ENCODE measurements at places on chromosomes 3 and 15. TPM values are rescaled to one million over a fixed set of nuclear protein-coding genes. Genes with fewer than 3 reads are reported as not detected.

The STAB1 gene
- total RNA-seq, result 866 TPM

The ACTC1 gene
- total RNA-seq, result 4.2 TPM

The SLC27A2 gene
- total RNA-seq, result 0.51 TPM

The CGNL1 gene
- 238 TPM for total RNA-seq

The SNTN gene
- not detected for total RNA-seq

The GRK7 gene
- 0.10 TPM for total RNA-seq

The ACTRT3 gene
- 2.6 TPM for total RNA-seq

The CD86 gene
- total RNA-seq, result not detected

DNA sequence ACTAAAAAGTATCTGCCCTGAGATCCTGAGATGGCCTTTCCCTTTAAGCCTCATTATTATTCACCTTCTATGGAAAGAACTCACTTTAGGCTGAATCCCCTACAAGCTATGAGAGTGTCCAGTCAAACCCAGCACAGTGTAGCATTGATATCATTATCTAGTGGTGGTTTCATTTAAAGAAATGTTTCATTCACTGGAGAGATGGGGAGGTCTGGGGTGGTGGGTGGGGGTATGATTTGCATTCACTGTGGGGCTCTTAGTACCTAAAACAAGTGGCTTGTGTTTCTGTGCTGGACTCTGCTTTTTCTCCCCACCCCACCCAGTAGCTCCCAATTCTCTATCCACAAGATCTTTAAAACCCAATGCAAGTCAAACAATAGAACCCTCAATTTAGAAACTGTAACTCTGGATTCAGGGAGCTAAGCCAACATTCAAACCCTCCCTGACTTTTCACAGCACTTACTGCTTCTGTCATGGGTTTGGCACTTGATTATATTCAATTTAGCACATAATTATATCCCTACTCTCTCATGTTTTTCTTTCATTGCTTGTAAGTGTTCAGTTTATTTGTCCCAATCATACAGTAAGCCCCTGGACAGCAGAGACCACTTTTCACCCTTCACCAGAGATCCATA lies 310.5 kb upstream of the THBS1 start:
- no peak for DNase-seq

DNA sequence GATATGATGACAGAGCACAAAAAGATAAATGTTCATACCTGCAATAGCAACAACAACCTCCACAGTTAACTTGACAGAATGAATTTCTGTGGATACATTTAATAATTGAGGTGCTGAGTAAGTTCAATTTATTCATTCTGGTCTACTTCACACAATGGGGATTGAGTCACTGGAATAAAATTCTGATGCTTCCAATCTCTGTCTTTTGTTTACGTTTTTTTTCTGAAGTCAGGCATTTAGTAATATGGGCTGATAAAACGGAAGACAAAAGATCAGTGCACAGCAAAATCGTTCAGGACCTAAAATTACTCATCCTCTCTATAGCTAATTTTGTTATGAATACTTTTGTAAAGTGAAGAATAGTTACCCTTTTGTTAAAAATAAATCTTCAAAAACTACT lies 565.9 kb upstream of the CCDC54 start:
- DNase-seq, result no peak

- DNase-seq, result no peak
These were observed 4.0 kb upstream of the DZIP1L start for GRCh38 chr3:138119423-138119766.

DNA sequence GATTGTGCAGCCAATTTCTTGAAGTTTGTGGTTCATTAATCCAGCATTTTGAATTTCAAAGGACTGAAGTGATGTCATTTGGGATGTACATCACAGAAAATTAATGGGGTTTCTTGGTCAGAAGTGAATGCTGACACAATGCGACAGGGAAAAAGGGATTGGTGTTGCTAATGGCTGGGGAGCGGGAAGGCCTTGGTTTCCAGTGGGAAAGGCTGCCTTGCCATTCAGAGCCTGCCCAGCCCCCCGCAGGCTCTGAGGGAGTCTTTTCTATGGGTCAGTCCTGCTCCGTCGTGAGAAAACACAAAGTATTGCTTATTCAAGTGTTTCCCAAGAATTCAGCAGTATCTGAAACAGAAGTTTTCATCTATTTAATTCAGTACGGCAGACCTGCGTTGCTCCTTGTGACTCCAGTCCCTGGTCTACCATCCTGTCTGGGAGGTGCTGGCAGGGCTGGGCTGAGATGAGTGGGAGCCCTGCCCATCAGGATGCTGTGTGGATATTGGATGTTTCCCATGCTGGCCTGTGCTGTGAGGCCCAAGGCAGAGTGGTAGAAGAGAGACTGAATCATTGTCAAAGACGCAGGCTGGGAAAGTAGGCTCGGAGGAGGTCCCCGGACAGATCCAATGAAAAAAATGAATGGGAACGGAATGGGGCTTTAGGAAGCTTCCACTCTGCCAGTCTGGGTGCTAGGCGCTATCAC lies 111.2 kb upstream of the KLHL25 start:
- DNase-seq, result no peak

DNA sequence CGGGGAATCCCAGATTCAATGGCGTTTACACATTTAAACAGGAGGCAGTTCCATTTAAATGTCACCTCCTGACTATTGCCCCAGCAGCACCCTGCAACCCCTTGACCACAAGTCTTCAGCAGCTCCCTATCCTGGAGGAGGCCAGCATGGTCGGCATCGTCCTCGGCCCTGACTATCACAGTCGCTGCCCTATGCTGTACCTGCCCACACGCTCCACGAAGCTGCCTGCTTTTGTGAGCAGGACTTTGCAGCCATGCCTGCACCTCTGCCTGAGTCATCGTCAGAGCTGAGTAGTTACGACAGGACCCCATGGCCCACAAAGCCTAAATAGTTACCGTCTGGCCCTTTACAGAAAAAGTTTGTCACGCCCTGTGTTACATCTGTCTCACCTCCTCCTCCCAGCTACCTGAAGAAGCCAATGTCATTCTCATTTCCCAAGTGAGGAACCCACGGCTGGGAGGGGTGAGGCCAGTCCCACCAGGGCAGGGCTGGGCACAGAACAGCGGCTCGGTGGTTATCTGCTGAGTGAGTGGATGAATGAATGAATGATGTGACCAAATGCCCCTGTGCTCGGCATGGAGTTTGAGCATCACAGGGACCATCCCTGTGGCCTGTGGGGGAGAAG lies 47.8 kb upstream of the IQSEC1 start:
- no peak for DNase-seq

- no peak for DNase-seq
These were observed 14.0 kb downstream of the CHCHD4 start for GRCh38 chr3:14110699-14111098.

GRCh38 chr3:98972155-98972554 lies 70.7 kb upstream of the DCBLD2 start:
- no peak for DNase-seq

GRCh38 chr15:52683580-52683979 lies 4.4 kb upstream of the ATOSA start:
- DNase-seq, result no peak

GRCh38 chr15:49238342-49238741 lies 68.3 kb downstream of the GALK2 start:
- DNase-seq, result no peak

GRCh38 chr3:13621381-13622221 lies 72.7 kb downstream of the FBLN2 start:
- DNase-seq, result no peak

- DNase-seq, result no peak
These were observed 51.7 kb downstream of the OTOL1 start for GRCh38 chr3:161548301-161548700.

DNA sequence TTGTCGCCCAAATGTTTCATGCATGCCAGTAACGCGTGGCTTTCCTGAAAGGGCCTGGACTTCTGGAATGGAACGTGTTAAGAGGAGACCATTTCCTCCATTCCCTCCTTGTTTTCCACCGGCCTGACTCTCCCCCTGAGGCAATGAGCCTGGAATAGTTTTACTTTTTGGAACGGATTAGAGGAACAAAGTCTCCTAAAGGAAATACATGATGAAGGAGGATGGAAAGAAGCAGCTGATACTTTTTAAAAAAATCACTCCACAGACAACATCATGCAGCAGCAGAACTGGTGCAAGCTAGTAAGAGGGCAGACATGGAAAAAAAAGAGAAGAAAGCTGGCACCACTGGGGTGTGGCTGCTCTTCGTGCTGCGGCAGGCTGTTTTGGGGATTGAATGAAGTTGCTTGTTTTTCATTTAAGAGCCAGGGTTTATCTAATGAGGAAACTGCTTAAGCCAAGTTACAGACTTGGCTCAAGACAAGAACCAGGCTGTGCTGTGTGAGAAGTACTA lies 3.6 kb upstream of the KBTBD12 start:
- DNase-seq, result no peak

DNA sequence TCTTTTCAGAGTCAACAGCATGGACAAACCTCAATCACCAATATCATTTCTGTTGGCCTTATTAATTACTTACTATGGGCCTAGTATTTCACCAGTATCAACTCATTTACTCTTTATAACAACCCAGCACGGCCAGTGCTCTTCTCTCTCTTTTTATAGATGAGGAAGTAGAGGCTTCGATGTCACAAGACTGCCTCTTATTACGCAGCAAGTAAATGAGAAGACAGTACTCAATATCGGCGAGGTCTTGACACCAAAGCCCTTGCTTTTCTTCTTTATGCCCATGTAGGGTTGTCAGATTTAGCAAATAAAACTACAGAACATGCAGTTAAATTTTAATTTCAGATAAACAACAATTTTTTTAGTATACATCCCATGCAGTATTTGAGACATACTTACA lies 99.0 kb upstream of the KCNMB2 start:
- DNase-seq, result no peak

- DNase-seq, result peak; percentile 60
These were observed 125.6 kb downstream of the ETFA start for GRCh38 chr15:76185716-76186115.

DNA sequence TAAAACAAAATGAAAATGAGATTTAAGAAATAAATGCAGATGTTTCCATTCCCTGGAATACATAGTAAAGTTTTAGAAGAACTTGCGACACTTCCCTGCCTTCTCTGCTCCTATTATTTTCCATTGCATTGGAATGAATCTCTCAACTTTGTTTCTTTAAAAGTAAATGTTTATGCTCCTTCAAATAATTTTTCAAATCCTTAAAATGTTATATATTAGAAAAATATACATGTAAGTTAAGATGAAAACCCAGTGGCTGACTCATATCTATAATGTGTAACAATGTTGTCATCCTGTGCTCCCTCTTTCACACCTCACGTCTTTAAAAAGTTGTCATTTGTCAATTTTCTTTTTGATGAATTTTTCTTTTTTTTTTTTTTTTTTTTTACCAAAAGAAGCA lies 3.6 kb downstream of the RBMS3 start:
- no peak for DNase-seq

DNA sequence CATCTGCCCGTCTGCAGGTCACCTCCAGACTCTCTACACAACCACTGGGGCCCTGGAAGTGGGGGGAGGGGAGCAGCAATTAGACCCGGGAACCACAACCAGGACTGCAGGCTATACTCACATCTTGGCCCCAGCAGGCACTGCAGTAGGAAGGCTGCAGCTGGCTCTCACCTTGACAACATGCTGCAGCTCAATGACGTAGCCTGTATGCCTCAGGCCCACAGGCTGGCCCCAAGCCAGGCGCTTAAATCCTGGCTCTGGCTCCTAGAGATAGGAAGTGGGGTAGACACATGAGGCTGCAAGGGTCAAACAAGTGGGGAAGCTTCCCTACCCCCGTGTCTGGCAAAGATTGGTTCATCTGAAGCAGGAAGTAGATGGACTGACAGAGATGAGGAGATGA lies 4.6 kb upstream of the QRICH1 start:
- no peak for DNase-seq

DNA sequence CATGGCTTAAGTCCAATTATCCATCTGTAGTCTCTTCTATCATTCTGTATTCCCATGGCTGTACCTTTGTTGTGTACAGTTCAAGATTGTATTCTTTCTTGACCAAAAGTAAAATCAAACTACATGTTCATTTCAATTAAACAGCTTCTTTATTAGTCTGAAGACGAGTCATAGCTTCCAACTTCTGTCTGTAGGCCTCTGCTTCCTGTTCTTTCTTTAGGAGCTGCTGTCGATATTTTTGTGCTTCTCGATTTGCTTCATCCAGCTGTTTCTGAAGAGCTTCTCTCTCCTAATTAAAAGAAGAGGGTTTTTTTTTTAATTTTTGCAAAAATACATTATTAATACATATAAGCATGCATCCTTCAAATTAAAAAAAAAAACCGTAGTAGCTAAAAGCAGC lies 13.0 kb upstream of the HDC start:
- DNase-seq, result no peak

DNA sequence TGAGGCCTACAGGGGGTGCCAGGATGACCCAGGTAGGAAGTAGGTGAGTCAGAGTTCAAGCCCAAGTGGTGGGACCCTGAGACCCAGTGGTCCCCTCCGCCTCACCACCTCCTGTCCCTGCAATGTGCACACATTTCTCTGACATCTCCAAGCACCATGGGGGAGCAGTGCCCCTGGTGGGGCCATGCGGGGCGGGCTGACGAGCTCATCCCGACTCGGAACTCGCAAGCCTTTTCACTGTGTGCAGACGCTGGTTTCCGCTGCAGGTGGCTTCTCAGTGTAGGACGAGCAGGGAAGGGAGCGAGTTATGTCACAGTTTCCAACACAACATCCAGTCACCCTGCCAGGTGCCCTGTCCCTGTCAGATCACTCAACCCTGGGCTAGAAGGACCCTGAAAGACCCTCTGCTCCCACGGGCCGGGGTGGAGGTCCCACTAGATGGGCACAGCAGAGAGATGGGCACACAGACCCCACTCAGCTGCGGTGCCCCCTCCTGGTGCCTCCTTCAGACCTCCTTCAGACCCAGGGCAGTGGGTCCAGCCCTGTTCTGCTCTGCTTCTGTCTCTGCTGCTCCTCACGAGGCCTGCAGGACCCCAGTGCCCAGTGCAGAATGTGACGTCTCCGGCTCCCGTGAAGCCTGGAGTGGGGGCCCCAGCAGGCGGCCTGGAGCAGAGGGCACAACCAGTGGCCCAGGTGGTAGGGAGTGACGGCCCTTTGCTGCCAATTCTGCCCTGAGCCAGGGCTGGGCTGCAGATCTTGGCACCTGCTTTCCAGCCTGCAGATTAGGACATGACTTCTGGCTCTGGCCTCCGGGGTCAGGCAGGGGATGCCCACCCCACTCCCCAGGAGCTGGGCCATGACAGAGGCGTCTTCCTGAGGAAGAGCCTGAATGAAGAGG lies 102.0 kb upstream of the RPL32 start:
- DNase-seq, result no peak

DNA sequence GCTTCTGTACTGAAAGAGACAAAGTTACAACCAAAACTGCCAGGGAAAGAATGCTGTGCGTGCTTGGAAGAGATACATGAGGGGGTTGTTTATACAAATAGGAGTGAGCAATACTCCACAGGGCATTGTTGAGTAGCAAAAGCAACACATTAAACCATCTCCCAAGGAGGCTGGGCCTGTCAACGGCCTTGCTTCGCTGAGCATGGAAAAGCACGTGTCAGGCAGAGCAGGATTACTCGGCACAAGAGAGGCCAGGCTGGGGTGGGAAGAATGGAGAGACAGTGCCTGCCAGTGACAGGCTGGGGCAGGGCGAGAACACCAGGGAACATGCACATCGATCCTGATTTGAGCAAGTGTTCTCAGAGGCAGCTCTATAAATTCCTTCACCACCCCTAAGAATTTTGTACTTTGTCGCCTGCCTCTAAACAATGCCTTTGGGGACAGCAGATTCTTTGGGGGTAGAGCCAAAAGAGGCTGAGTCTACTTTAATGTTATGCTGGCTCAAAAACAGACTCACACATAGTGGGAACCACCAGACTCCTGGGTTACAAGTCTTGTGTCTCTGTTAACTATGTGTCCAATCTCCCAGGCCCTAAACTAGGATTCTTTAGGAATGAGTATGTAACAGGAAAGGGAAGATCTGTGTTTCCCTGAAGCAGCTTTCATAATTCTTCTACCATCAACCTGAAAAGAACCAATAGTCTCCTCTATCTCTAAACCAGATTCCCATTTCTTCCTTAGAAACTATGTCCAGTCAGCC lies 67.2 kb downstream of the LIPC start:
- DNase-seq, result no peak
